CD4-positive, alpha-beta T cell treated with Interleukin-6 at 100 ng/mL for 8 hours (primary cell): ENCODE measurements at places on chromosomes 12 and 14.

GRCh38 chr12:100290016-100290415, 23.0 kb downstream of the SCYL2 start:
- DNase-seq, result no peak

- DNase-seq, result no peak
These were observed 79.4 kb upstream of the DCN start for GRCh38 chr12:91261820-91262676.

GRCh38 chr12:6935371-6936193, 7.8 kb downstream of the ATN1 start:
- no peak for DNase-seq

DNA sequence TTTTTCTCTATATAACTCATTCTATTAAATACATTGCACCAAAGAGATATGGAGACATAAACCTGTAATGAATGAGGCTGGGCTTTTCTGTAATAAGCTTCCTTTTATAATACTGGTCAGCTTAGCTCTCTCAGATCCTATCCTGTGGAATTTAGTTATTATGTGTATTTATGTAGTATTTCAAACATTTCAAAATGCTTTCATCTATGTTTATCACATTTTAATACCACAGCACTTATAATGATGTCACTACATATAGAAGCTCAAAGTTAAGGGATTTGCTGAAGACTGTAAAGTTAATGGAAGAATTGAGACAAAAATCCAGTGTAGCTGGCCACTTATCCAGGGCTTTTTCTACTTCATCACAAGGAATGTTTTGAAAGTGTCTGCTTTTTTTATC, 11.4 kb downstream of the ANG start:
- no peak for DNase-seq

- no peak for DNase-seq
These were observed 14.7 kb downstream of the PTCSC3 start for GRCh38 chr14:36161776-36162175.

GRCh38 chr14:31992011-31992447, 85.1 kb upstream of the ARHGAP5 start:
- no peak for DNase-seq
